HS-5 (cell line): ENCODE measurements at places on chromosomes 5 and 9.
A peak's percentile ranks its signal among the peaks of the same experiment; 100 is the strongest.

GRCh38 chr9:16306586-16306985, 563.9 kb downstream of the BNC2 start:
- no peak for DNase-seq

DNA sequence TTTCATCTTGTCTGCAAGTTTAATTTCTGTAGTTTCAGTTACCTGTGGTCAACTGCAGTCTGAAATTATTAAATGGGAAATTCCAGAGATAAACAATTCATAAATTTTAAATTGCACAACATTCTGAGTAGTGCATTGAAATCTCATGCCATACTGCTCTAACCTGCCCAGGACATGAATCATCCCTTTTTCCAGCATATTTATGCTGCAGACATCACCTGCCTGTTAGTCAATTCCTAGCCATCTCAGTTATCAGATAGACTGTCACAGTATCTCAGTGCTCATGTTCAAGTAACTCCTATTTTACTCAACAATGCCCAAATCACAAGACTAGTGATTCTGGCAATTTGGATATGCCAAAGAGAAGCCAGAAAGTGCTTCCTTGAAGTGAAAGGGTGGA, 223.0 kb upstream of the GRIA1 start:
- DNase-seq = peak; percentile 3

GRCh38 chr5:173764332-173765028, 123.7 kb upstream of the CPEB4 start:
- peak; percentile 88 for DNase-seq

GRCh38 chr5:37915097-37915736, 75.4 kb upstream of the GDNF start:
- DNase-seq = no peak

DNA sequence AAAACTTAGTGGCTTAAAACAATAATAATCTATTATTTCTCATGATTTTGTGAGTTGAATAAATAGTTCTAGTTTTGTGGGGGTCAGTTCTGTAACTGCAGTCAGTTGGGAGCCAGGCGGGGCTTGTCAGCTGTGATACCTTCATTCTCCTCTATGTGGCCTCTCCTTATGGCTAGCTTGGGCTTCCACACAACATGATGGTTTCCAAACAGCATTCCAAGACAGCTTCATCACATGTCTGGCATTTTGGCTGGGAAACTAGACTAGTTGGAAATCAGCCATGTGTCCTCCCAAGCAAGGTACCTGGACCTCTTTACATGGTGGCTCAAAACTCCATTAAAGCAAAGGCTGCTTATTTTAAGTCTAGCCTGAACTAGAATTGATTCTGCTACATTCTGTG, 61.4 kb upstream of the RANBP3L start:
- DNase-seq = peak; percentile 70

- DNase-seq = no peak
These were observed 64.8 kb downstream of the MRPS27 start for GRCh38 chr5:72255237-72255636.

GRCh38 chr5:82792096-82792495, 285.1 kb downstream of the TMEM167A start:
- DNase-seq = no peak

DNA sequence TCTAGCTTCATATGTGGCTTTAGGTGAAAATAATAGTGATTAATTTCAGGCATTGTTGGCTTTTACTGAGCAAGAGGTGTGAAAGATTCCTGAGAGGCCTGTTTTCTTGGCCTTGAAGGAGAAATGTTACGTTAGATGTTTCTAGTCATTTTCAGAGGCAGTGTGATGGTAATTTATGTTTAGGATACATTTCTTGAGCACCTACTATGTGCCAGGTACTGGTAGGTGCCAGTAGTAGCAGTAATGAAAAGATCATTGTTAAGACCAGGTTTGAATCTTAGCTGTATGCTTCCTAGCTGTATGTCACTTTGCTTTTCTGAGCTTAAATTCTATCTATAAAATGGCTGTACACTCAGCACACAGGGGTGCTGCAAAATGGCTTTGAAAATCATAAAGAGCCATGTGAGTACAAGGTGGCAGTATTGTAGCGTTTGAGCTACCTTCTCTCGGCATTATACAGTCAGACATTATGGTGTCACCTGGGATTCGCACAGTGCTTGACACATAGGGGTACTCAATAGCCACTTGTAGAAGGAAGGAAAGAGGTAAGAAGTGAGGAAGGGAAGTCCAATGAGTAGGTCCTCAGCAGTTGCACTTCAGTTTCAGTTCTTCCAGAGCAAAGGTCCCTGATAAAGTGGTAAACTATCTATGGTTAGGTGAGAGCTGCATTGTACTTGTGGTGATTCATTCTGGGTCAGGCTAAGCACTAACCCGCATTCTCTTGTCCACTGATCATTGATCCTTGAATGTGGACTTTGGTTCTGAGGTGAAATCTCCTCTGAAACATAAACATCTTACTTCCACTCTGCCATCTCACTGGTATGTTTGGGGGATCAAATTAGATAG, 166.5 kb upstream of the NR3C1 start:
- no peak for DNase-seq

- peak; percentile 16 for DNase-seq
These were observed 24.8 kb upstream of the HNRNPA0 start for GRCh38 chr5:137778772-137779564.

DNA sequence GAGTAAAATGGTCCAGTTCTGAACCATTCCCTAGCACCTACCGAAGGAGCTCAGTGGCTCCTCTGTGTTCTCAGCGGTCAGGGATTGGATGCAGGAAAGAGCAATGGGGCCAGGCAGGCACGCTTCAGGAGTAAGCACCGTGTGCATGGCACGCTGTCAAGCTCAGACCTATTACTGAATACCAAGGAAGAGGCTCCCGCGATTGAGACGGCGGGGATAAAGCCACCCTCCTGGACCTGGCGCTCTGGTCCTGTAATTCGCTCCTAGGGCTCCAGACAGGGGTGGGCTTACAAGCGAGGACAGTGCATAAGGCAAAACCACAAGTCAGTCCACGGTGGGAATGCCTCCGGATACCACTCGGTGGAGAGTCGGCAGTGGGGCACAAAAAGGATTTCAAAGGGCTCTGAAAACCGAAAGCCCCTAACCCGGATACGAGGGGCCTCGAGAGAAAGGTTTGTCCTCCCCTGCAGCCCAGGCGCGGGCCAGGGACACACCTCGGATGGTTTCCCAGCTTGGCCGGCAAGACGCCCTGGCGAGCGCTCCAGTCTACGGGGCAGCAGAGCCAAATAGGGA, 988 bp downstream of the OXCT1 start:
- no peak for DNase-seq

DNA sequence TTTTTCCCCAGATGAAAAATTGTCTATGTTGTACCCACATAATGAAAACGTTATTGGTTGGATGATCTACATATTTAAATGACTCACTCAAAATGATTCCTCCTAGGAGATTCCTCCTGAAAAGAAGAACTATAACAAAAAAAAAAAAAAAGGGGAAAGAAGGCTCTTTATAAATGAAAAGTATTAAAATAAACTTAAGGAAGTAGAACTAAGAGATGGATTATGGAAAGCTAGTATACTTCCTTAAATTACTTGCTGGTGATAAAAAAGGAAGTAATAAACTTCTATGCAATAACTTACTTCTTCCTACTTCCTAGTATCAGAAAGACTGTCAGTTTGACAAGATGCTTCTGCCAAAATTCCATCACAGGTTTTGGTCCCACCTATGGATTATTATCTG, 1087.7 kb downstream of the CDH12 start:
- no peak for DNase-seq

DNA sequence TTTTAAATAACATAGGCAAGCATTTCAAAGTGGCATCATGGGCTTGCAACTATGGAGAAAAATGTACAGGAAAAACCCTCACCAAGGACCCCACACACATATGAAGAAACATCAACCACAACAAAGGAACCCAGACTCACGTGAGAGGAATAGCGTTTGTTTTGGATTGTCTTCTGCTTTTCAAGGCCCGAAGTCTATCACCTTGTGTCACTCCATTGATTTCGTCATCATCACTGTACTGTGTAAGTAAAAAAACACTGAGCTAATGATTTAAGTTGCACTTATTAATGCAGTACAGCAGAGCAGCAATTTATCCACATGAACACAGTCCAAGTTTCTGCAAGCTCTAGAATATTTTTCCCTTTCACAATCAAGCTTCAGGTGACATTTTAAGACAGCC, 72.4 kb downstream of the HABP4 start:
- no peak for DNase-seq

DNA sequence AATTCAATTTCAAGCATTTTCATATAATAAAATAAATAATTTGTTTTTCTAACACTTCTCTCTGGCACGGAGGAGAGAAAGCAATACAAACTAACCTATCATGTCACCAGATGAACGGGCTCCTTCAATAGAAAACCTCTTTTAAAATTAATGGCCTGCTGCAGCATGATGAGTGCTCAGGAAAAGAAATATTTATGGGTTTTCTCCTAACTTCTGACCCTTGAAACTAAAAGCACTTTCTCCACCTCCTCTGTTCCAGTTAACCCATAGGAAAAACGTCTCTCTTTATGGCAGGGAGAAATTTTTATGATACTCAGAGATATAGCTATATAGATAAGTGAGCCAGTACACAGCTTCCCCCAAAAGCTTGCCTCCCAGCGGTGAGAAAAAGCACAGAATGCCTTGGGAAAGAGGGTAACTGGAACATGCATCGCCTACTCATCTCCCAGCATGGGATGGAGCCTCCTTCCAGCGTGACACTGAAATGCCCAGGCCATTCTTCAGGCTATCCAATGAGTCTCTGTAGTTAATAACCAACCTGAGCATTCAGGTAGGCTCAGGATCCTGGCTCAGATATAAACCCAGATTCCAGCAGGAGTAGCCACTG, 963.0 kb upstream of the DMAC1 start:
- no peak for DNase-seq

DNA sequence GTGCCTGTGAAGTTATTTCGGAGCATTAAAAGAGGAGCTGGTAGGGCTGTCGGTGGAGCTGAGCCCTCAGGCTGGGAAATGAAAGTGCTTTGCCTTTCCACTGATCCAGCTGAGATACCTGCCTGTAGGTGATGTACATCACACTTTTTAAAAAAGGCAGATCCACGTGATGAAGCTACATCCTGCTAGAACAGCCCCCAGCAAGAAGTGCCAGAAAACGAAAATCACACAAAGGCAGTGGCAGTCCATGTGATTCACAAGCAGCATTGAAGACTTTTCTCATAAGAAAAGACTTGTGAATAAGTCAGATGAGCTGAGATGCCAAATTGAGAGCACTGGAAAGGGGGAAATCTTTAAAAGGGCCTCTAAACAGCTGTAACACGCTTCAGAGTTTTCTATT, 765.1 kb downstream of the PTPRD start:
- DNase-seq = no peak

DNA sequence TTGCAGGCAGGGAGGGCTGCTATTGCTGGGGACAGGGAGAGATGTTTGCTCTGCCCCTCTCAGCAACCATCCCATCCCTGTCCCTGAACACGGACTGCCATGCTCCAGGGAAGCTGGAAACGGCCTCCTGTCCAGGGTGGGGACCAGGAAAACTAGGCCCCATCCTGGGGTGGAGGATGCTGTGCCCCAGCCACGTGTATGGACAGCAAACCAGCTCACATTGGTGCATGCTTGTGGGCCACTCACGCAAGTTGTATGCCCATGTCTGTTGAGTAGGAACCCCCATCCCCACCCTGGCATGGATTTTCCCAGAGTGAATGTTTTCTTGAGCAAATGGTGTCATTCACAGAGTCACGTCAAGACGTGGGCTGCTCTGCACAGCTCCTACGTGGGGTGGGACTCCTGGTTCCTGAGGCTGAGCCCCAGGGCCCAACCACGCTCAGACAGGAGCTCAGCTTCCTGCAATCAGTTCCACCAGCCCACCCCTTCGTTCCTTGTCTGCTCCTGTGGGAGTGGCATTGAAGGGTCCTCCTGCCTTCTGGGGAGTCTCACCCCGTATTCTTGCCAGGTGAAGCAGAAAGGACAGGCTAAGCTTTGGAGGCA, 4.6 kb downstream of the UNC5A start:
- DNase-seq = no peak

GRCh38 chr5:123208668-123209501, 119.8 kb downstream of the PRDM6 start:
- no peak for DNase-seq

DNA sequence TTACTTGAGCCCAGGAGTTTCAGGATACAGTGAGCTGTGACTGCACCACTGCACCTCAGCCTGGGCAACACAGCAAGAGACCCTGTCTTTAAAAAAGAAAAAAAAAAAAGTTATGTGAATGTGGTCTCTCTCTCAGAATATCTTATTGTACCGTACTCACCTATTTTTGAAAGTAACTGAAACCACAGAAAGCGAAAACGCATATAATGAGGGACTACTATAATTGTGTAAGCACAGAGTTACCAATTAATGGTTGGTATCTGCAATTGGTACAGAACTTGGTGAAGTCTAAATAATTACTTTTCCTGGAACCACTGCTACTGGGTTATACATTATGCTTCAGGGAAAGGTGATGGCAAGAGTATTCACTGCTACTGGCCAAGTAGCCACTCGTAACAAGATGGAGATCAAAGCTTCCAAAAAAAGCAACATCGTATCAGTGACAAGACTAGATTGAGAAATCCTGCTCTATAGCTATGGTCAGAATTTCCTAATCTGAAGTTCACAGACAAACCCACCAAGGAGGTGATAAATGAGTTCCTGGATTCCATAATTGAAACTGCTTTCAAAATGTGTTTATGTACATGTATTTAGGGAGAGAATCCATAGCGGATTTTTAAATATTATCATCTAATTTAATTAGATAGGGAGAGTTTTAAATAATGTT, 82.7 kb downstream of the NR6A1 start:
- DNase-seq = no peak

DNA sequence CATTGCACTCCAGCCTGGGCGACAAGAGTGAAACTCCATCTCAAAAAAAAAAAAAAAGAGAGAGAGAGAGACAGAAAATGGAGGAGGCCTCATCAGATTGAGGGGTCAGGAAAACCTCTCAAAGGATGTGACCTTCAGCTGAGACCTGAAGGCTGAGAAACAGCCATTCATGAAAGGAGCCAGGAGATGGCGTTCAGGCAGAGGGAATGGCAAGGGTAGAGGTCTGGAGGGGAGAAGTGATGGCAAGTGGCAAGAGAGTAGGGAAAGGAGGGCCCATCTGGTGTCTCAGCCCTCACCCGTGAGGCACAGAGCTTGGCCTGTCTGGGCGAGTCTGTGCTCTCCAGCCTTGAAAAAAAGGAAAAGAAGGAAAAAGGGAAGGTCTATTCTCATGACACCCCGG, 17.0 kb downstream of the CAMK2A start:
- no peak for DNase-seq

- DNase-seq = peak; percentile 77
These were observed 39.3 kb upstream of the RAD23B start for GRCh38 chr9:107243742-107244141.

- DNase-seq = no peak
These were observed 26.4 kb downstream of the TMOD1 start for GRCh38 chr9:97527626-97528528.

DNA sequence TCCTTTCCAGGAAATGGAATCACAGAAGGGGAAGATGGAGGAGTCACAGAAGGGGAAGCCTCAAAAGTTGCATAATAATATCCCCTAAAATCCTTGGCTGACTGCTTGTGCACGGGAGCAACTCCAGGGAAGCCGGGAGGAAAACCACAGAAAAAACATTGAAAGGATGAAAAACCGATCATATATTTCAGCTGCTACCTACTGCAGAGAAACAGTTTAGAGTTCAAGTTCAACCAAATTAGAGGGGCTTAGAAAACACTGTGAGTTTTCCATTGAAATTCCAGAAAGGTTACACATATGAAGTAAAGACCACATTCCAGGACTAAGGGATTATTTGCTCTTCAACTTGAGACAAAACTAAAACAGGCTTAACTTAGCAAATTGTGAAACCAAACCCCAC, 37.6 kb upstream of the MTAP start:
- DNase-seq = no peak

- DNase-seq = no peak
These were observed 12.5 kb upstream of the BTNL9 start for GRCh38 chr5:181027452-181028031.

- no peak for DNase-seq
These were observed 19.5 kb upstream of the NSMF start for GRCh38 chr9:137478613-137478961.
